MV-4-11 (cell line): ENCODE measurements at places on chromosomes 16 and 17.

DNA sequence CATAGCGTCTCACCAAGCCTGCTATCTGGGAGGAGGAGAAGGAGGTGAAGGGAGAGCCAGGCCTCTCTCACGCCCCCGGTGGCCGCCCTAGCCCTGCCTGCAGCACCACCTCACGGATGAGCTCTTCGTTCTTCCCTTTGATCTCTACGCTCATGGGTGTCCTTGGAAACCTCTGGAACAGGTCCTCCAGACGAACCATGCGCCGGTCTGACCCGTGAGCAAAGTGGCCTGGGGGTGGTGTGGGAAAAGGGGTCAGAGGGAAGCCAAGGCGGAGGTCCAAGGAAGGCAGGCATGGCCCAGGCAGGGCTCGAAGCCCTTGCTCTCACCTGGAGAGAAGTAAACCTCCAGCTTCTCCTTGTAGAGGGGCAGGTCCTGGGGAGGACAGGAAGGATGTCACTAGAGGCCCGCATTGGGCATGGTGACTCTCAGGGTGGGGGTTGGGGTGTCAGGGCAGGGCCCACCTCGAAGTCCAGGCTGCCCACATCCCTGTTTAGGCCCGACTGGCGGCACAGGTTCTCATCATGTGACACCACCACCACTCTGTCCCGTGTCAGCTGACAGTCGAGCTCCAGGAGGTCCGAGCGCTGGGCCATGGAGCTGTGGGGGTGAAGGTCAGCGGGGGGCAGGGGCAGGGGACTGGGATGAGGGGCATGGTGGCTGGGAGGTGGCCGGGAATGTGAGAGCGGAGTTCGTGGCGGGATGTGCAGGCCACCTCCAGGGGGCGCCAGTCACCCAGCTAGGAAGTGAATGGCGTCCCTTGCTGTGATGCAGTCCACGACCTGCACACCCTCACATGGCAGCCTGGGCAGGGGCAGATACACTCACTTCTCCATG, 923 bp downstream of the GDPD3 start:
- DNase-seq = no peak

DNA sequence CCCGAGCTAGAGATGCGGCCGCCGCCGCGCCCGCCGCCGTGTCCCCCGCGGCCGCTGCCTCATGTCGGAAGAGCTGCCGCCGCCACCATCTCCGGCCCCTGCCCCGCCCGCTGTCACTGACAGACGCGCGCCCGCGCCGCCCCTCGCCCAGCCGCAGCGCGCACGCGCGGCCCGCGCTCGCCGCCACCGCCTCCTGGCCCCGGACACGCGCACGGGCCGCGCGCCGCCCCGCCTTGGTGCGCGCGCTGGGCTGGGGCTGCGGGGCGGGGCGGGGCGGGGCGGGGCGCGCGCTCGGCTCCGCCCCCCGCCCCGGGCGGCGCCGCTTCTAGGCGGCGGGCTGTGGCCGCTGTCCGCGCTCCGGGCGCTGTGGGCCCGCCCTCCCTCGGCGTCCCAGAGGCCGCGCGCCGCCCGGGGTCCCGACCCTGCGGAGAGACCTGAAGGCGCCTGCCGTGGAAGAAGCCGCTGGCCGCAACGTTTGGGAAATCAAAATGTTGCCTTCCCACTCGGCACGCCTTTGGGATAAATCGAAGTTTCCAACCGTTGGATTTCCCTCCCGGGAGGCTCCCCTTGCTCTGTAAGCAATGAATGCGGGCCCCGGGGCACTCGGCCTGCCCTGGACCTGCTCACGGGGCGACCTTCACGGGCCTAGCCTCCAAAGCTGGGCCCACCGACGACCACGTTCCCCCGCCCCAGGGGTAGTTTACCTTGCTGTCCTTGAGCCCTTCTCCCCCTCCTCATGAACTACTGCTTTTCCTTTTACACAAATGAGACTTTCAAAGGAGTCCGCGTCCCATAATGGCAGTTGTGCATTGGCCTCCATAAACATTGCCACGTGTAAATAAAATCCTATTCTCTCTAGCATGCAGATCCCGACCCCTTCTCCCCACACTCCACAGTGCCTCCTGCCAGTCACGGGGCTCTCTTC, at the start of gene ADCY9:
Gene ADCY9 (minus strand): TSS at position 118 of the 925 bp plus-strand sequence. CDS start 1,000 bp downstream, outside the sequence.
- DNase-seq = peak; percentile 42

DNA sequence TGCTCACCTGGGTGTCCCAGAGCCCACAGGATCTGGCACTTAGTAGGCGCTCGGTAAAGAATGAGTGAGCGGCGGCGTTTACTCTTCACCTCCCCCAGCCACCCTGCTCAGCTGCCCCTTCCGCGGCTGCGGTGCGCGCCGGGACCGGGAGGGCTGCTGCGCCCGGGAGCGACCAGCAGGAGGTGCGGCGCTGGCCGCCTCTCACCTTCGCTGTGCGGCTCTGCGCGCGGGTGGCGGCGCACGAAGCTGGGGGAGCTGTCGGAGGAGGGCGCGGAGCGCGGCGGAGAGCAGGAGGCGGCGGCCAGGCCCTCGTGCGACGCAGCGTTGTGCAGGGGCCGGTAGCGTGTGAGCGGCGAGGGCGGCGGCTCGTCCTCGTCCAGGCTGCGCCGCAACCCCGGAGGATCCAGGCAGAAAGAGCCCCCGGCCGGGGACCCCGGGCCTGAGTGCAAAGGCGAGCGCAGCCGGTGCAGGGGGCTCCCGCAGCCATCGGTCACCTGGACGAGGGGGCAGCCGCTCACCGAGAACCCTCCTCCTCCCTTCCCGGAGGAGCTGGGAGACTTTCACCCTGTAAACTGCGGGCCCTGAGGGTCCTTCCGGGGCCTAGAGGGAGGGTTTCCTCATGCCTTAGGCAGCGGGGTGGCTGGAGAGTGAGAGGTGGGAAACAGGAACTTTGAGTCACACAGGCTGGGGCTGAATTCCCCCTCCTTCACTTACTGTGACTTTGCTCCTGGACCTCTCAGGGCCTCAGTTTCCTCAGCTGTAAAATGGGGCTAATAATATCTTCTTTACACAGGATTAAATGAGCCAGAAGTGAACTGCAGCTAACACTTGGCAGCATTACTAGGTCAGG, 12.5 kb downstream of the SAMD14 start:
- DNase-seq = no peak

DNA sequence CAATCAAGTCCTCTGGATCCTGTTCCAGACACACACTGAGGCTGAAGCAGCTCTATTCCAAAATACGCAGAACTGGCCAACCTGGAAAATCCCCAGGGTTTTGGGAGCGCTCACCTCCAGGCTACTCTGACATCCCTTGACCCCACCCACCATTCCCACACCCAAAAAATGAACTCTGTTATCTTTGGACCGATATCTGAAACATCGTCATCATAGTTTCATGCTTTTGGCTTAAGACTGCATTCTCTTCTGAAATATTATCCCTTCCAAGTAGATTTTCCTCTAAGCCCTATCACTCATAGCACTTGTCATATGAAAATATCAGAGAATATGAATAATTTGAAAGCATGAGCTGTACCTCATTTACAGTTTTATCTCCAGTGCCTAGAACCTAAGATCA, 34.7 kb downstream of the VAT1L start:
- DNase-seq = no peak

GRCh38 chr16:4017807-4018206, 98.4 kb downstream of the ADCY9 start:
- DNase-seq = no peak

- DNase-seq = peak; percentile 44
Measured at GRCh38 chr17:15260376-15261257, 4.5 kb downstream of the PMP22 start.

- DNase-seq = no peak
Measured at GRCh38 chr17:31269578-31269983, 27.5 kb downstream of the OMG start.

DNA sequence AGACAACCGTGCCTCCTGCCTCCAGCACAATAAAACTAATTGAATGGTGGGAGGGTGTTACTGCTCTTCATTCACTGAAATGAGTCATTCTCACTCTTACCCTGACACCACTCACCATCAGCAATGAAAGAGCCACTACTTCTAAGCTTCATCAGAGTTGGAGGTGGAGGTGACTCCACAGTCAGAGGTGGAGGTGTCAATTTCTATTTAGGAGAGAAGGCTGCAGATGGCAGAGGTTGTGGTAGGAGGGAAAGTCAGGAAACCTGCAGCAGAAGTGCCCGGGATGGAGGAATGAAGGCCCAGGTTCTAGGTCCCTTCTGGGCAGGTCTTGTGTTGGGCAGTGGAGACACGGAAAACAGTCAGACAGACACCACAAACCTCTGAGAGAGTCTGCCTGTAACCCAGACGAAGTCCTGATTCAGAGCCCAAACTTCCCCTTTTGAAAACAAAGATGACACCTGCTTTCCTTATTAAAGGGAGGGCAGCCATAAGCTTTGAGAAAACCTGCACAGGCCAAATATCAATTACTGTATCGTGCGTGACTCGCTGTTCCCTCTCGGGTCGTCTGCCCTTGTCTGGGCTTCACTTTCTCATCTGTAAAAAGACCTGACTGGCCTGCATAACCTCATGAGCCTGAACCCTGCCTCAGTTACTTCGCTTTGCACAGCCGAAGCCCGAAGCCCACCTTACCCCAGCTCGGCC, 668 bp downstream of the ATPAF2 start:
- DNase-seq = peak; percentile 78

DNA sequence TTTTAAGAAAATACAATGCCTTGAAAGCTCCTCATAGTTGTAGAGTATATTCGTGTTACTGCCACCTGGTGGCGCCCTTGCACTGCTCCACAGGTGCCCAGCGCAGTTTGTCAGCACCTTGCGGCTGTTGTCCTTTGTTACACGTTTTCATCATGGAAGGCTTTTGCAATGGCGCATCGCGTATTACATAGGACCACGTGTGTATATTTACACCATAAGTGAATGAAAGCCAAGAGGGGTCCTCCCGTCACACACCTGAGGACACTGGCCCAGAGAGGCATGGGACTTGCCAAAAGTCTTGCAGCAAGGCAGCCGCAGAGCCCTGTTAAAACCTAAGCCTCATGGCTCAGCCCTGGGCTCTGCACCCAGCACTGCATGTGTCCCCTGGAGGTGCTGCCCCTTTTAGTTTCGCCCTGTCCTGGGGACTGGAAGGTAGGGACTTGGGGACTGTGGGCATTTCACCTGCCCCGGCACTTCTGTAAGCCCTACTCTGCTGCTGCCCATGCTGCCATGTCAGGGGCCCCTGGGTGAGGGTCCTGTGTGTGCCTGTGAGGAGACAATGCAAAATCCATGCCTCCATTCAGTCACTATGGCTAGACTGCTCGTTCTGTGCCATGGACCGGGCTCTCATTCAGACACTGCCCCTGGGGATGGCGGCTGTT, 24.3 kb downstream of the POLR3E start:
- peak; percentile 46 for DNase-seq

- DNase-seq = no peak
Measured at GRCh38 chr17:3475812-3476610, at the start of gene ASPA. ASPA (plus strand) TSS chr17:3475997; CDS start chr17:3476160, 163 bp downstream.

GRCh38 chr16:1378087-1378803, 26.5 kb downstream of the GNPTG start:
- DNase-seq = no peak

- peak; percentile 15 for DNase-seq
Measured at GRCh38 chr17:69477204-69477902, 62.9 kb downstream of the MAP2K6 start.

DNA sequence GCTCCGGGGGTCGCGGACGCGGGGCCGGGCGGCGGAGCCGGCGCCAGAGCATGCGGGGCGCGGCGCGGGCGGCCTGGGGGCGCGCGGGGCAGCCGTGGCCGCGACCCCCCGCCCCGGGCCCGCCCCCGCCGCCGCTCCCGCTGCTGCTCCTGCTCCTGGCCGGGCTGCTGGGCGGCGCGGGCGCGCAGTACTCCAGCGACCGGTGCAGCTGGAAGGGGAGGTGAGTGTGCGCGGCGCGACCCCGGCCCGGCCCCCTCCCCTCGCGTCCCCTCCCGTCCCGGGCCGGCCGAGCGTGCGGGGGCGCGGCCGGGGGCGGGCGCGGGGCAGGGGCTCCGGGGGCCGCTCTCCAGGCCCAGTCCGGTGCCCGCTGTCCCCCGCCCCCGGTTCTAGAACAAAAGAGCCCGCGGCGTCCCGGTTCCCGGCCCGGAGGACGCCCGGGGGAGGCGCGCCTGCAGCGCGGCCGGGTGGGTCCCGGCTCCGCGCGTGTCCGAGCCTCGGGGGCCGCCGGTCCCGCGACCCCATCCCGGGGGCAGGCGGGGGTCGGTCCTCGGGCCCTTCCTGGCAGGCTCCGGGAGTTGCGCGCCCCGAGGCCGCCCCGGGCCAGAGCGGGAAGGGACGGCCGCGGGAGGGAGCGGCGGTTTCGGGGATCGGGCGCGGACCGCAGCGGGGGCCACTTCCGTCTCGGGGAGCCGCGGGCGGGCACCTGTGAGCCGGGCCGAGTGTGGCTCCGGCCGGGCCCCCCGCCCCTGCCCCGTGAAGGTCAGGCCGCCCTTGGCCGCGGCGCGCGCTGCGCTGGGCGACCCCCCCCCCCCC, 563 bp downstream of the METRNL start:
- DNase-seq = no peak

- DNase-seq = peak; percentile 97
Measured at GRCh38 chr17:996554-997344, at the start of gene TIMM22. TIMM22 (plus strand) TSS chr17:997129; CDS start chr17:997143, 14 bp downstream.

GRCh38 chr17:17305281-17305801, 2.2 kb downstream of the NT5M start:
- peak; percentile 91 for DNase-seq

DNA sequence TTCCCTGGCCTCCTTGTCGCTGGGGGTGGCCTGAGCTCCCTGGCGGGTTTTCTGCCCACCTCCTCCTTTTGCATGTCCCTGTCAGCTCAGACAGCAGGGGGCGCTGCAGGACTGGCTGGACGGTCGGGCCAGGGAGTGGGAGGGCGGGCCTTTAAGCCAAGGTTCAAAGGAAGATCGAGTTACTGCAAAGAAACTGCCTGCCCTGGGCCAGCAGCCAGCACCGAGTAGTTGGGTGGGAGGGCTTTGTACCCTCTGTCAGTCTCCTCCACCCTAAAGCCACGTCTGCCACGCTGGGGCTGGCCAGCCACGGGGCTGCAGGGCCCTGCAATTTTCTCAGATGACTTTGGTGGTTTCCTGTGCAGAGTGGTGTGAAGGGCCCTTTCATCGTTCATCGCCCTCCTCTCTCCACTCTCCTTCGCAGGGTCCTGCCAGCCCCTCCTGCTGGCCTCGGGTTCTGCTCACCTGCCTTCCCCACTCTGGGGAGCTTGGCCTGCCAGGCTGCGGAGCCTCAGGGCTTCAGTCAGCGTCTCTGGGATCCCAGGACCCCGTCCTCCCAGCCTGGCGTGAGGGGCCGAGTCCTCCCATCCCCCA, 12.3 kb downstream of the GPR142 start:
- peak; percentile 69 for DNase-seq

GRCh38 chr16:87329436-87330256, 12.5 kb upstream of the C16orf95 start:
- no peak for DNase-seq

DNA sequence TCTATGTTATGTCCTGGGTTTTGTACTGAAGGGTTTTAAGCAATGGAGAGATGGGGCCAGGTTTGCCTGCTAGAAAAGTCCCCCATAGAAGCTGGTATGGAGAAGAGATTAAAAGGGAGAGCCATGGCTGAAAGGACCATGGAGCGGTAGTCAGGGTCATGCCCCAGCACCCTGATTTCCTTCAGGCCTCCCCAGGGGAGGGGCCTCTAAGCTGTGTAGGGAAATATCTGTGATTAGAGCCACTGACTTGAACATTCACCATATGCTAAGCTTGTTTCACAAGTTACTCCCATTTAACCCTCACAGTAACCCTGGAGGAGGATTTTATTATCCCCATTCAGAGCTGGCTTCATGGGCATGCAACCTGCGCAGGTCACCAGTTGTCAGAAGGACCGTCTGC, 3.8 kb upstream of the ATP2A3 start:
- no peak for DNase-seq
